ENCODE measurements at places on chromosomes 6 and 20. TPM values are rescaled to one million over a fixed set of nuclear protein-coding genes. Genes with fewer than 3 reads are reported as not detected.
A peak's percentile ranks its signal among the peaks of the same experiment; 100 is the strongest.

- DNase-seq: no peak
Observed at GRCh38 chr6:78502386-78502887, 364.9 kb upstream of the IRAK1BP1 start.

GRCh38 chr6:113447088-113447831 lies 409.9 kb upstream of the MARCKS start:
- DNase-seq: no peak

DNA sequence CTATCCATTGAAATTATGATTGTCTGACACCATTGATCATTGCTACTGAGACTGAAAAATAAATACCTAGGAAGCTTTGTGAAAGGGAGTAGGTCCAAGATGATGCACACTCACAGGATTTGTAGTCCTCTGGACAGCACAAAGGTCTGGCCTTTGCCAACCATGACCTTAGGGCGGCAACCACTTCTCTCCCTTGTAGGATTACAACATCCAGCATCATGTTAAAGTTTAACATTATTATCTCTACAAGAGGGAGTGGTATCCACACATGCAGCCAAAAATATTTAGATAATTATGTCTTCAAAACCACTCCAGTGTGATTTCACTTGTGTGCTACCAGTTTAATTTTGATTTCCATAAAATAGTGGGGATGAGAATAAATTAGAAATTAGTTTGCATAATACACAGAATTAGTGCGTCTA lies 51.1 kb upstream of the NHSL1 start:
- DNase-seq: no peak

DNA sequence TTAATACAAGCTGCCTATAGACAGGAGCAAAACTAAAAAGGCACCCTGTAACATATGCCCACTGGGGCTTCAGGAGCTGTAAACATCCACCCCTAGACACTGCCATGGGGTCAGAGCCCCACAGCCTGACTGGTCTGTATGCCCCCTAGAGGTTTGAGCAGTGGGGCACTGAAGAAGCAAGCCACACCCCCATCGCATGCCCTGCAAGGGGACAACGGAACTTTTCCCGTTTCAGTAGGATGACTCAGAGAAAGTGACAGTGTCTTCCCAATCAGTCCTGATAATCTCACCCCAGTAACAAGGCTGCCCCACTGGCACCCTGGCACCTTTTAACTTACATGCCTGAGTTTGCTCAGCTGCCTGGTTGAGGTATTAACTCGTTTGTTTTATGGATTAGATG lies 35.9 kb downstream of the BEND3 start:
- DNase-seq: no peak

- DNase-seq: no peak
Observed at GRCh38 chr6:32194825-32195651, 2.6 kb upstream of the GPSM3 start.

The PRSS35 gene
- not detected for polyA plus RNA-seq

DNA sequence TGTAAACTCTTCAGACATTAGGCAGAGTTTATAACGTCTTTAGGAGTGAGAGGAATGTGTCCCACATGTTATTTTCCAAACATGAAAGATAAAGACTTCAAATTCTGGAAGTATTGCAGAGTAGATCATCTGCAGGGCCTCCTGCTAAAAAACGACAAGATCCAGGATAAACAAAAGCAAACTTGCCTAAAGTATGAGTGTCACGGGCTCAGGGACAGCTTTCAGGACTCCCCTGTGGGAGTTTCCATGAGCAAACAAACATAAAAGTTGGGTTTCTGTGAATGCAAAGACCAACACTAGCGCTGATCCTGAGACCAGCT lies 76.9 kb downstream of the TXNDC5 start:
- no peak for DNase-seq

The LPA gene
- 0.31 TPM for polyA plus RNA-seq

The ADGRF1 gene
- polyA plus RNA-seq: not detected

The HSPA1B gene
- 39.1 TPM for polyA plus RNA-seq

GRCh38 chr20:55953201-55953600 lies 52.1 kb downstream of the CBLN4 start:
- DNase-seq: no peak

The PAK5 gene
- not detected for polyA plus RNA-seq

The ANKRD66 gene
- polyA plus RNA-seq: not detected

The ARFGEF3 gene
- 0.01 TPM for polyA plus RNA-seq

DNA sequence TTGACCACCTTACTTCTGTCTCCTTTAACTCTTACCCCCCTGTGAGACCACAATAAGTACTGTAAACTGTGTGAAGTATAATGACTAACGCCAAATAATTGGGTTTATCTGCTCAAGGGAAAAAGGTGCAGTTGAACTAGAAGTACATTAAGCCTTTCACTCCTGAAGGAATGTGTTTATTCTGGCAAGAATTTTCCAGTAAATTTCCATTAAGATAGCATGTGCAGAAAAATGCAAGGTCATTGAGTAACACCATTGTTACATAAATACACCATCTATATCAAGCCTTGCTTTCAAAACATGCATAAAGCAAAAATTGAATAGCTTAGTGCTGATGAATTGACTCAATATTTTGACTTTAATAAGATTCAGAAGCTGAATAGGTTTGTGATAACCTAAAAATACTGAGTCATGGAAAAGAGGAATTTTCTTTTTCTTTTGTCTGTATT lies 65.4 kb downstream of the ARHGAP18 start:
- no peak for DNase-seq

The PRL gene
- polyA plus RNA-seq: 29.2 TPM

DNA sequence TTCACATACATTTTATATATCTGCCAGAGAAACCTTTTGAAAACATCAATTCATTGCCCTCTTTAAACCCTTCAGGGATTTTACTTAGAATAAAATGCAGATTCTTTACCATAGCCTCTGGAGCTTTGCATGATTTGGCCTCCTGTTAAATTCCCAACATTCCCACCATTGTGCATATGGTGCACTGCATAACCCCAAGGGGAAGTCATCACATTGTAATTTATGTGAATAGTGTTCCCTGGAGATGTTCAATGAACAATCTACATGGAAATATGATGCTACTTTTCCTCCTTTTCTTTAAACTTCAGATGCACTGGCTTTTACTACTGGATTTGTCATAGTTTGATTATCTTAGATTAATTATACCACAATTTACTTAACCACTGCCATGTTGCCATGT lies 94.7 kb downstream of the PHF3 start:
- DNase-seq: no peak

- DNase-seq: no peak
Observed at GRCh38 chr6:154139892-154140291, 100.9 kb downstream of the OPRM1 start.

The DUSP15 gene
- polyA plus RNA-seq: 0.11 TPM

The TUBB2B gene
- 7.9 TPM for polyA plus RNA-seq

- DNase-seq: no peak
Observed at GRCh38 chr20:60306105-60306504, 347.9 kb downstream of the CDH26 start.

GRCh38 chr6:69948479-69949114 lies 82.2 kb downstream of the COL19A1 start:
- no peak for DNase-seq

The NKX2-4 gene
- not detected for polyA plus RNA-seq

The TMEM242 gene
- 7.7 TPM for polyA plus RNA-seq

DNA sequence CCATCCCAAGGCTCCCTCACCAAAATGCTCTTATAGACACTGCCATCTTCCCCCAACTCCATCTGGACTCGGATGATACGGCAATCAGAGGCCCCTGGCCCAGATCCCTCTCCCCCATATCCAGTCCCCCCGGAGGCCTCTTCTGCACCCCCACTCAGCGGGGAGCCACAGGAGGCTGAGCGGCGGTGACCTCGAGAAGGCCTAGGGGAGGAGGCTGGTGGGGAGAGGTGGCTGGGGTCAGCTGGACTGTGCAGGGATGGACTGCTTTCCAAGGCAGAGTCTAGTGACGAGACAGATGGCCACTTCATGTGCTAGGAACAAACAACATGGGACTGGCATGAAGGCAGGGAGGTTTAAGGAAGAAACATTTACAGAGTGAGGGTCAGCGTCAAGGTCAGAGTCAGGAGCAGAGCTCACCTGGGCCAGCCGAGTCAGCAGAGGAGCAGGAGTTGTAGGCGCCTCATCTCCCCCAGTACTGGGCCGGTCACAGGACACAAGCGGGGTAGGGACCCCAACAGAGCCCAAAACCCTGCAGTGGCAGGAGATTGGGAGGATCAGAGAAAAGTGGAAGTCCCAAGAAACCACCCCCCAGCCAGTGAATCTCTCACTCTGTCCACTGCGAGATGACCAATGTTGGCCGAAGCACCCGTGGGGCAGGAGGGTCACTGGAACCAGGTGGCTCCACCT lies 3.7 kb downstream of the PFDN6 start:
- DNase-seq: no peak

GRCh38 chr6:170271771-170272314 lies 19.0 kb downstream of the DLL1 start:
- peak; percentile 91 for DNase-seq

DNA sequence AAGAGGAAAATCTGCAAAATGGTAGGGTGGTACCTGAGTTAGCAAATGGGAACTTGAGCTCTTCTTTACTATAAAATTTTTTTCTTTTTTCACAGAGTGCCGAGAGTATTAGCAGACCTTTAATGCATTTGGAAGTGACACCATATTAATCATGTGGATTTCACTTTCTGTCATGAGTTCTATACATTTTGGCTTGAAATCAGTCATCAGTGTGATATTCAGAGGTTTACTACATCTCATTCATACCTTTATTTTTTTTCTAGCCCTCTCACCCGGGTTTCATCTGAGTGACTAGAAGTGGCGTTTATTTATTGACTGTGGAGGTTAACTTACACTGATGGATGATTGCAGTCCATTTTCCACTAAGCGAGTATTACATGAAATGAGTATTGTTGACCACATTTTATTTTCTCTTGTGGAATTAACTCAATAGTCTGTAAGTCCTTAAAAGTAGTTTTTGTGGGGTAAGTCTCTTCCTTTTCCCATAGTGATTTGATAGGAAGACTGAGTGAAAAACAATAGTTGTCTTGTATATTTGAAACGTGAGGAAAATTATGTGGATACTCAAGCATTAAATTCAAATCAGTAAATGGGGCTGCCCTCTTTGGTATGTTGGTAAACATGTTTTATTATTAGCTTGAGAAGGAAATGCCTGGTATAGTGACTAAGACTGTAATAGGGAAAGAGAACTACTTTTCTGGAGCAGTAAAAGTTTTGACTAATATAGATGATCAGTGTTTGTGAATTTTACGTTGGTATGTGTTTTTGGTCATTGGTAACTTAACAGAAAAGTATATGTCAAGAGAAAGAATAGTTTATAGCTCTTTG lies 55.5 kb downstream of the JARID2 start:
- no peak for DNase-seq

DNA sequence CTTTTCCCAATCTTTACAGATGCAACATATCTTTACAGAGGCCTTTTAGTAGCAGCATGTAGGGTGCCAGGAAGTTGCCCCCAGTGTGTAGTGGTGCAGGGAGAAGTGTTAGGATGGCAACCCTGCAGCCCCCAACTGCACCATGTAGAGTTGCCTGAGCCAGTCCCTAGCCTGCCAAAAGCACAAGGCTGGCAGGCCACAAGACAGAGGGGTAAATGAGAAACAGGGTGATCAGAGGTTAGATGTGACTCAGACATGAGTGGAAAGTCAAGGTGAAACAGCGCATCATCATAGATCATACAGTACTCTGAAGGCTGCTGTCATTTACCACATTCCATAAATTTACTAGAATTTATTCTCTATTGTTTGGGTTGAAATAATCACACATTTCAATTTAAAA lies 467.5 kb downstream of the PRKN start:
- DNase-seq: no peak

- no peak for DNase-seq
Observed at GRCh38 chr20:57692393-57692792, 17.4 kb downstream of the PMEPA1 start.

GRCh38 chr20:3922223-3922982 lies 33.2 kb downstream of the PANK2 start:
- no peak for DNase-seq

The CCN6 gene
- 0.24 TPM for polyA plus RNA-seq

The SFTA2 gene
- 0.32 TPM for polyA plus RNA-seq

The NHLRC1 gene
- 0.20 TPM for polyA plus RNA-seq

GRCh38 chr20:57470666-57471495 lies 54.1 kb downstream of the CTCFL start:
- no peak for DNase-seq

GRCh38 chr6:107735906-107736635 lies 88.0 kb downstream of the SCML4 start:
- DNase-seq: no peak

DNA sequence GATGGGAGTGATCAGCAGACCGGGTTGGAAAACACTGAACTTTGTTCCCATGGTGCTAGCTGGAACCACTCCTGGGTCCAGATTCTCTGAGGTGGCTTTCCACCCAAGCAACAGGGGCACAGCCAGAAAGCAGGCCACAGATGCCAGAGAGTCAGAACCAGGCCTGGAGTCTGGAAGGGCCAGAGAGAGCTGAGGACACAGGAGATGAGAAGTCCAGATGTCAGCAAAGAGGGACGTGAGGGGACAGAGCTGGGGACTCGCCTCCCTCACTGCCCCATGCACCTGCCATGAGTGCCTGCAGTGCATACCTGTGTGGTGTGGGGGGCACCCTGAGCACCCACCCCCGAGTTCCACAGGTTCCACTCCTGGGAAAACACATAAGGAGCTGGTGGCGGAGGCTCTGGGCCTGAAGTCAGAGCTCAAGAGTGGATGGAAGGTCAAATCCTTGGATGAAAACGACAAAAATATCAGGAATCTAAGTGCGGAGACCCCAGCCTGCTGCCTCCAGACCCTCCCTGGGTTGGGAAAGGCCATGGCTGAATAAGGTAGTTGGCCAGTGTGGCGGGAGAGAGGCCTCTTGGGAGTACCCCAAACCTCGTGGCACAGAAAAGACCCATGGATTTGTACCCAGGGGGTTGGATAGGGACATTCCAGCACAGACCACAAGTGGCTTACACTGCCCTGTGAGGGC lies 224.2 kb downstream of the SYNDIG1 start:
- no peak for DNase-seq

- no peak for DNase-seq
Observed at GRCh38 chr6:42251500-42251899, 33.8 kb upstream of the MRPS10 start.

DNA sequence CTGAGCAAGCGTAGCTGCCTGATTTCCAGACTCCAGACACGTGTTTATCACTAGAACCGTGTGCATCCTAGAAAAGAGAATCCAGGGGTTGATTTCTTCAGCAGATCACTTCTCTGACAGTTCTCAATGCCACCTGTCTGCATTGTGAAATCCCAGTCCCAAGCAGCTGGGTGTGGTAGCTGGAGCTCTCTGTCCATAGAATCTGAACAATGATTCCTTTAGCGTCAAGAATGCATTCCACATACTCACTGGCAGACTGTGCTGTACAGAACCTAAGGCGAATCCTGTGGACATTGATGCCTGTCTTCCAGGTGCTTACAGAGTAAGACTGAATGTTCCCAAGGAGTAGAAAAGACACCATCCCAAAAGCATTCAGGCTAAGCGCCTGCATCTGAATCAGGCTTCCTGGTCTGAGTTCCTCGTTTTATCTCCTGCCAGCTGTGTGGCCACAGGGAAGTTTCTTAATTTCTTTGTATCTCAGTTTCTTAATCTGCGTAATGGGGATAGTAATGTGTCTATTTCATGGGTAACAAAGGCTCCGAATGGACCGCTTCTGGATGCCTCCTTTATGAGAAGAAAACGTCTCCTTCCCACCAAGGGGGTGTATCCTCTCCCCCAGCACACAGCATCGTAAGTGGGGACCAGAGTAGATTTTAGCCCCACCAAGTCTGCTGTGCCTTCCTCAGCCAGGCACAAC lies 10.4 kb upstream of the TRAF3IP2 start:
- no peak for DNase-seq

- DNase-seq: no peak
Observed at GRCh38 chr6:165877773-165878172, 214.7 kb upstream of the PDE10A start.

All from GM12878 (cell line).